ENCODE measurements at places on chromosomes 7 and 10.

- DNase-seq: no peak
Observed at GRCh38 chr7:2621061-2621828, 10.5 kb upstream of the TTYH3 start.

DNA sequence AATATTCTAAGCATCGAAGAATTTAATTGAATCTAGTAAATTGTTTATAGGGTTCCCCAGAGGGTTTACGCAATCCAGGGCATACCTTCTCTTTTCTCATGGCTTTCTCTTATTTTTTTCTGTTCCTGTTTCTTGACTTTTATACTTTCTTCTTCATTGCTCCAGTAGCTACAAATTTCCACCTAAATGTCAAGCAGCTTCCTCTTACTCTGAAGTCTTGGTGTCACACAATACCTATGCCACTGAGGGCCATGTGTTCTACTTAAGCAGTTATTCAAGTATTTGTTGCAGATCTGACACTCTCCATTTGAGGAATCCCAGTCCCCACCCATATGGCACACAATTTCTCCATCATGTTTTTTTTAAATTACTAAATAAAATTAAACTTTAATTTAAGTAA, 343.1 kb upstream of the MBL2 start:
- no peak for DNase-seq

GRCh38 chr10:24882047-24882698, 70.2 kb downstream of the PRTFDC1 start:
- DNase-seq: no peak

- no peak for DNase-seq
Observed at GRCh38 chr10:15482156-15482555, 111.1 kb upstream of the FAM171A1 start.

DNA sequence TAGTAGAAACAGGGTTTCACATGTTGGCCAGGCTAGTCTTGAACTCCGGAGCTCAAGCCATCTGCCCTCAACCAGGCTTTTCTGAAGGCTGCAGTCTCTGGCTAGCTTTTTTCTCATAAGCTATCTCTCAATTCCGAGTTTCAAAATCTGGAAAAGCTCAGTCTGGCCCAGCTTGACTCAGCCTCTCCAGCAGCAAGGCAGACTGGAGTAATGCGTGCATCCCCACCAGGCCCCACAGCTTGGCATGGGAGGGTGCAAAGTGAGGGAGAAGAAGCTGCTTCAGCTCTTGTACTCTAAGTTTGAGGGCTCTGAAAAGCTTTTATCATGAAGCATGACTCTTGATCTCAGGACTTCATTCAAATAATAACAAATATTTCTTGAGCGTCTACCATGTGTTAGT, 4.8 kb downstream of the DHTKD1 start:
- no peak for DNase-seq

- no peak for DNase-seq
Observed at GRCh38 chr10:75542906-75543305, 111.5 kb downstream of the LRMDA start.

- DNase-seq: no peak
Observed at GRCh38 chr7:128003167-128003566, 28.1 kb downstream of the LRRC4 start.

DNA sequence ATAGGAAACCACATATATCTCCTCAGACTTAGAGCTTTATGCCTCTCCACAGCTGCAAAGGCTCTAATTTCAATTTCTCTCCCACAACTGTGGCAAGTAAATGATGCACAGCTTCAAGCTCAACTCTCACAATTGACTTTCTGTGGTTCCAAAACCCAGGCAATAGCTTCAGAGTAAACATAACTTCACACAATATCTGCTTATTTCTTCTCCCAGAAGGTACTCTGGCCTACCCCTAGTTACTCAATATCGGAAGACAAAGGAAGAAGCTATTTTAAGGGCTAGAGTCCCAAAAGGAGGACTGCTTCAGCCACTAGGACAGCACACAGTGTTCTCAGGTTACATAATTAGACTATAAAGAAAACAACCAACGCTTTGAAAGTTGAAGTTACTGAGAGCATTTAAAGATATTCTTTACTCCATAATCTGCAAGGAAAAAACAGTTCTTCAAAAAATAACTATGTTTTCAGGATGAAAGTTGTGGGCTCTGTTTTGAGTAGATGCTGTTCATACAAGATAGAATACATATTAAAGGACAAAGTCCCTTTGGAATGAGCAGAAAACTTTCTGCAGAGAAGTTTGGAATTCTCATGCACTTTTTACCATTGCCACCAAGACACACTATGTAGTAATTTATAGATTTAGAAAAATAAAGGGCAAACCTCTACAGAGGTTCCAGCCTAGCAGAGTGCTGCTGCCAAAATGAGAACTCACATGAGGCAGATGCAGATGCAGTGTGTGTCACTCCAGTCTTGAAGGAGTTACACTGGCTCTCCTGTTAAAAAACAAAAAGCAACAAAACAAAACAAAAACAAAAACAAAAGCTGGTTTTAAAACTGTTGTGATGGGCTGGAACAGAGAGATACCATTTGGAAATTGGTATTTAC, 81.8 kb downstream of the NT5C2 start:
- no peak for DNase-seq

DNA sequence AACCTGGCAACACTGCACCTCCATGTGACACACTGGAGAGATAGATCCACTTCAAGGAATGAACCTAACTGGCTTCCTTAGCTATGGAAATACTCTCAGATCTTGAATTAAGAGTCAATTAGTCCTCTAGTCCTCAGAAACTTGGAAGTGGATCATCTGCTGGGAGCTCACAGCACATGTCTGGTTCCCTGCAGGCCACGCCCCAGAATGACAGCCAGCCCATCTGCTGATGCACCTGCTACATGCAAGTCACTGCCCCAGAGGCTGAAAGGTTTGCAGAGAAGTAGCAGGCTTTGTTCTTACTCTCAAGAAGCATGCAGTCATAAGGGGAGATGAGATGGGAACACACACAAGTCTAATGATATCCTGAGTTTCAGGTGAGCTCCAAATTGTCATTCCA, 275.9 kb downstream of the SKAP2 start:
- no peak for DNase-seq

- no peak for DNase-seq
Observed at GRCh38 chr10:72063703-72064391, 24.5 kb downstream of the SPOCK2 start.

GRCh38 chr10:13276749-13277365, 23.0 kb downstream of the PHYH start:
- DNase-seq: no peak

- no peak for DNase-seq
Observed at GRCh38 chr7:73978661-73979563, 49.1 kb upstream of the ELN start.

DNA sequence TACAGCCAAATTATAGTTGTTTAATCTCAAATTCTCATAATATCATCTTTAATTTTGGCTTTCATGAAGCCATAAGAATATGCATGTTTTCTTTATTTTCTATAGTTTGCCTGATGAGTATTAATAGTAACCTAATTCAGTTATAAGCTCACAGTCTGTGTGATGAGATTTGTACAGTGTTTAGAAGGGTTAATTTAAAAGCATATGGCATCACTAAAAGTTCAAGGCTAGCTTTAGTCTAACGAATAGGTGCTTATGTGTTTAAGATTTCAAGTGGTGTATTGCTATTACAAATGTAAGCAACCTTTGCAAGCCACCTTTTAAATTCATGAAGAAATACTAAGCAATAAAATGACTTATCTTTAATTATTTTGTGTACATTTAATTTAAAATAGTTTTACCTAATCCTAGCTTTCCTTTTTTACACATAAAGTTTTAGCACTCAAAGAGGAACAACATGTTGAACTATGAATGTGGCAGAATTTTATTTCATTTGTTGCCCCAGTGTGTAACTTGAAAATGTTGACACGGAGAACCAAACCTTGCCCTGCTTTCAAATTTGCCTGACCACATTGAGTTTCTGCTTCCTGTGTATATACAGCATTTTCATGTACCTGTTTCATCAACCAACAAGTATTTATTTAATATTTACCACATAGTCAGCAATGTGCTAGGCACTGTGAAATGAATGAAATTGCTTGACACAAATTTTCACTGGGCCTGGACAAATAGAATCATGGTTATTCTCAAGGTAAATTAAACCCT, 41.5 kb downstream of the TET1 start:
- no peak for DNase-seq

DNA sequence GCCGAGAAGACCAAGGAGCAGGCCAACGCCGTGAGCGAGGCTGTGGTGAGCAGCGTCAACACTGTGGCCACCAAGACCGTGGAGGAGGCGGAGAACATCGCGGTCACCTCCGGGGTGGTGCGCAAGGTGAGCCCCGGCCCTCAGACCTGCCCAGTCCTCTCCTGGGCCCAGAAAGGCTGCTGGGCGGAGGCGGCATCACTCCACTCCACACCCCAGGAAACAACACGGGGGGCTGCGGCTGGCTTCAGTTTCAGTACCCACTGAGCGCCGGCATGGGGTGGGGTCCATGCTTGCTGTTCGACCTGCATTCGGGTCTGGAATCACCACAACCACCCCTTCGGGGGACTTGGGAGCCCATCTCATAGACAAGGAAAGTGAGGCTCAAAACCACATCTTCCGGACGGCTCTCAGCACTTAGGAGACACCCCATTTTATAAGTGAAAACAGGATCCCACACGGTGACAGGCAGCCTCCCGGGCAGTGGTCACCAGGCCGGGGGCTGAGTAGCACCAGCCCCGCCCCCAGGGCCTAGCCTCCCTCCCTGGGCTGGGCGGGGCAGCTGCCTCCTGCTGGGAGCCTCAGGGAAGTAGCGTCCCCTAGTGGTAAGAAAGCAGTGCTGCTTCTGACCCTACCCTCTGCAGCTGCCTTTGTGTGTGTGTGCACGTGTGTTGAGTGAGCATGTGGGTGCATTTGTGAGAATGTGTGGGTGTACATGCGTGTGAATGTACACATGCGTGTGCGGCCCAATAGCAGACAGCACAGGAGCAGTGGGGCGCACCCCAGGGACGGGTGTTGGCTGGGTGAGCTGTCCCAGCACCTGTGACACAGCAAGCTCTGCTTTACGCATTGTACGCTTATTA, 1.8 kb downstream of the SNCG start:
- no peak for DNase-seq

- DNase-seq: no peak
Observed at GRCh38 chr7:70325509-70326101, 727.3 kb downstream of the AUTS2 start.

GRCh38 chr10:29826221-29826620, 191.4 kb upstream of the SVIL start:
- DNase-seq: no peak

DNA sequence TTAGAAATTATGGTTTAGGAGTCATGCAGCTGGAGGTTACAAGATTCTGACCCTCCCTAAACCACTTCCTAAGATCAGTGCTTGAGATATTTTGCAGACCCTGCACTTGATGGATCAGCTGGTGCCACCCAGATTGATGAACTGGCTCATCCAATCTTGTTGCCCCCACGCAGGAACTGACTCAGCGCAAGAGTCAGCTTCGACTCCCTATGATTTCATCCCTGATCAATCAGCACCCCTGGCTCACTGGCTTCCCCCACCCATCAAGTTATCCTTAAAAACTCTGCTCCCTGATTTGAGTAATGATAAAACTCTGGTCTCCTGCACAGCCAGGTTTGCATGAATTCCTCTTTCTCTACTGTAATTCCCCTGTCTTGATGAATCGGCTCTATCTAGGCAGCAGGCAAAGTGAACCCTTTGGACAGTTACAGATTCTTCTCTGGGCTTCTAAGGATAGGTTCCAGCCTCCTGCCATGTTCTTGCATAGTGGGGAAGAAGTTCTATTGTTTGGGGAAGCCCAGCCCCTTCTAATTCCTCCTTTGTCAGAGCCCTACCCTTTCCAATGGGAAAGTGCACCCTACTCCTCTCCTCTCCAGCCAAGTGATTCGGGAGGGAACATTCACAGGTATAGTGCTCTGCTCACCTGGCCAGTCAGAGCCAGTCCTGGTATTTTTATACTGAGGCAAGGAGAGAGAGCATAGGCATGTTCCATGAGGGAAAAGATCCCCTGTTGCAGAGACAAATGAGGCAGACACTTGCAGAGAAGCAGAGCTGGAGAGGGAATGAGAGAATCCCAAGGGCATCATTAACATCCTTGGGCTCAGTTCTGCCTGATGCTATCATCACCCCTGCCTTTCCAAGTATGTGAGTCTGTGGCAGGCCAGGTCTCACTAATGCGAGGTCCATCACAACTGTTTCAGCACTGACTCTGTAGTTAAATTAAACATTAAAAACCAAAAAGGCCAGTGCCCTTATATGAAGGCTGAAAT, 224.4 kb upstream of the GALNT17 start:
- DNase-seq: no peak

GRCh38 chr10:90822508-90822907, 35.3 kb downstream of the HTR7 start:
- no peak for DNase-seq

DNA sequence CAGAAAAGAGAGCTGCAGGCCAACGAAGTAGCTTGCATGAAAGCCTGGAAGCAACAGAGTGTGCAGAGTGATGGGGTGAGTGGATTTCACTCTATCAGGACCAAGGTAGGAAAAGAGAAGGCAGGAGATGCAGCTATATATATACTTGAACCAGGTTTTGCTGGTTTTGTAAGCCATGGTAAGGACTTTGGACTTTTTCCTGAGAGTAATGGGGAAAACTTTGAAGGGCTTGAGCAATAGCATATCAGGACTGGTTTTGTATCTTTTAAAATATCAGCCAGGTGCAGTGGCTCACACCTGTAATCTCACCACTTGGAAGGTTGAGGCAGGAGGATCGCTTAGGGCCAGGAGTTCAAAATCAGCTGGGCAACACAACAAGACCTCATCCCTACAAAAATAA, 120.6 kb upstream of the NRP1 start:
- DNase-seq: no peak

- no peak for DNase-seq
Observed at GRCh38 chr7:71723859-71724258, 591.9 kb downstream of the GALNT17 start.

- no peak for DNase-seq
Observed at GRCh38 chr10:100847440-100847839, 65.3 kb upstream of the SLF2 start.

DNA sequence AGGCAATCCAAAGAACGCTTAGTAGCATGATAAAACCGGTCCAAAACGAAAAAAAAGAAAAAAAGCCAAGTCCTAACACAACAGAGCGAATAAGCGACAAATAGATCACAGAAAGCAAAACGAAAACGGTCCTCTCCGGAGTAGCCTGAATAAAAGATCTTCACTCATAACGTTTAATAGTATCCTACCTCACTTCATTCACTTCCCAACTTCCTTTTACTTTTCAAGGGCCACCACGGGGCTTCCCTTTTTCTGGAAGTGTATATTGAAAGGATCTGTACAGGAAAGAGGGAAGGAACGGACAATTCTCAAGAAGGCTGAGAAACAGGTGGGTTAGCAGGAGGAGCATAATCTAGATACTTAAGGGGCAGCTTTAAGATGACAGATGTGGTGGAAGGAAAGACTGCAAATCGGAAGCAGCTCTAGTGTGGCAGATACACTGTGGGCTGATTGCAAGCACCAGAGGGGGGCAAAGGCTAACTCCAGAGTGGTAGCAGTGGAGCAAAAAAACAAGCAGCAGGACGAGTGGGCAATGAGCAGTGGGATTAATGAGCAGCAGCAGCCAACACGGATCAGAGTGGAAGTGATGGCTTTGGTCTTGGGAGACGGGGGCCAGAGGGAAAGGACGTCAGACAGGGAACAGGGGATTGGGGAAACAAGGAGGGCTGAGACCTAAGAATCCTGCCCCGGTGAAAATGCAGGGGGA, 866 bp downstream of the CNOT4 start:
- DNase-seq: peak; percentile 8

GRCh38 chr7:142787783-142788182, 17.0 kb downstream of the PRSS2 start:
- DNase-seq: no peak

Data from activated CD4-positive, CD25-positive, alpha-beta regulatory T cell treated with anti-CD3 and anti-CD28 coated beads, Interleukin-2, amount 50 U/mL, for 16 hours (primary cell).